ENCODE measurements at places on chromosomes 1 and 21.

GRCh38 chr21:38806153-38806941 lies 618 bp downstream of the ETS2 start:
- no peak for DNase-seq

DNA sequence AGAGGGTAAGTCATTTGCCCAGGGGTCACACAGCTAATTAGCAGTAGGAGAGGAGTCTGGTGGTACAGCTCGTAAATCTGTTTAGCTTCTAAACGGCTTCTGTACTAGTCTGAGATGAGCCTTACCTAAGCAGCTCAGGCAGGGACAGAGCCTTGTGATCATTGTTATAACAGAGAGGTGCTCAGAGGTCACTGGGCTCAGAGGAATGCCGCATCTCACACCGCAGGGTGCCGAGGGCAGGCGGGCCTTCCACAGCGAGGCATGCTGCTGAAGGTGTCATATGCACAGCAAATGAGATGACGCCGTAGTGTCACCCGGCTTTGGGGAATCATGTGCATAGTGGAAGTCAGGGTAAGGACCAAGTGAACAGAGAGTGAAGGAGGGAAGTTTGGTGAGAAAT lies 305.2 kb upstream of the FMN2 start:
- DNase-seq = no peak

GRCh38 chr1:183792300-183792699 lies 12.6 kb upstream of the RGL1 start:
- DNase-seq = no peak

DNA sequence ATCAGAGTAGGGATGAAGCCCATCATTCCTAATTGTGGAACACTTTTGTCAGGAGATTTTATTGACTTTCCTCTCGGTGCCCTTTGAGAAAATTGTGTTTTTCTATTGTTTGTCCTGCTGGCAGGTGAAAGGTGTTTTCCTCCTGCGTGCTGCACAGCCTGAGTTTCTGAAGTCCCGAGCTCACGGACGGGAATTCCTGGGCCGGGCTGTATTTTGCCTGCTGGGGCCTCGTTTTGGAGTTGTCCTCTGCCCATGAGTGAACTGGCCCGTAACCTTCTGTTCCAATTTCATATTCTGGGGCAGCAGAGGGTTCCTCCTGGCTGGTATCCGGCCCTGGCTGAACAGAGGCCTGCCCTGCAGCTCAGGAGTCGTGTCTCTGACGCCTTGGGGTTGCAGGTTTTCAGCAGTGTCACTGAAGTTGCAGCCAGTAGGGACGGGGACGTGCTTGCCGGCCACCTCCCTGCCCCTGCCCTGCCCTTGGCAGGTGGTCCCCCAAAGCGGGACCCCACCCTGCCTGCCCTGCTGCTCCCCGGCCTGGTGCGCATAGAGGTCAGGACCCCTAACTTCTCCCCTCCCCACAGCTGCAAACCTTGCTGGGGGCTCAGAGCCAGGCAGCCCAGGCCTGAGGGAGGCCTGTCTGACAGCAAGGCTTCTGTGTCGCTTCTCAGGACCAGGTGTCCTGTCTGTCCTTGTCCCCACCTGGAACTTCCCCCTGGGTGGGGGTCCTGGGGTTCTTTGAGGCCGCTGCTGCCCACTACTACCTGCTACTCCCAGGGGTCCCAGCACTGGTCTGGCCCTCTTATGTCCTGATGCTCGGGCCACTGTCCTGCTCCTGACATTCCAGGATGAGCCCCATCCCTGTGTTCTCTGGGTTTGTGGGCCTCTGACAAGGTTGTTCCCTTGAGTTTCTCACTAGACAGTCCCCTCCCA lies 49.0 kb downstream of the SLX9 start:
- DNase-seq = no peak

Measured in NCI-H2081 treated with DMSO at 0.1 percent for 48 hours (cell line).